A673 (cell line): ENCODE measurements at places on chromosomes 1 and 21. TPM values are rescaled to one million over a fixed set of nuclear protein-coding genes. Genes with fewer than 3 reads are reported as not detected.

- no peak overlapping the region for H3K27ac ChIP-seq
- H3K4me1 ChIP-seq, result no peaks in the 10 kb centered on the region
- H3K36me3 ChIP-seq, result no peaks in the 10 kb centered on the region
- H3K4me3 ChIP-seq, result no peak overlapping the region
These were observed 399.2 kb upstream of the VAMP3 start for GRCh38 chr1:7371926-7372325.

GRCh38 chr1:147627435-147628110, 42.8 kb downstream of the ACP6 start:
- peaks cover 13% of the 10 kb centered on the region for H3K4me1 ChIP-seq
- peaks cover 4% of the 10 kb centered on the region for H3K36me3 ChIP-seq
- H3K27me3 ChIP-seq, result no peaks in the 10 kb centered on the region
- no peak overlapping the region for H3K27ac ChIP-seq
- no peak overlapping the region for H3K4me3 ChIP-seq

Gene KPRP
- not detected in 2 replicates for total RNA-seq

Gene SPRR2A
- total RNA-seq, result not detected in 2 replicates

Gene C4BPA
- not detected in 2 replicates for total RNA-seq
